Activated T-cell treated with anti-CD3 and anti-CD28 coated beads, Interleukin-2, amount 50 U/mL, for 4 hours (primary cell): ENCODE measurements at places on chromosomes 16 and 17. TPM values are rescaled to one million over a fixed set of nuclear protein-coding genes. Genes with fewer than 3 reads are reported as not detected.

DNA sequence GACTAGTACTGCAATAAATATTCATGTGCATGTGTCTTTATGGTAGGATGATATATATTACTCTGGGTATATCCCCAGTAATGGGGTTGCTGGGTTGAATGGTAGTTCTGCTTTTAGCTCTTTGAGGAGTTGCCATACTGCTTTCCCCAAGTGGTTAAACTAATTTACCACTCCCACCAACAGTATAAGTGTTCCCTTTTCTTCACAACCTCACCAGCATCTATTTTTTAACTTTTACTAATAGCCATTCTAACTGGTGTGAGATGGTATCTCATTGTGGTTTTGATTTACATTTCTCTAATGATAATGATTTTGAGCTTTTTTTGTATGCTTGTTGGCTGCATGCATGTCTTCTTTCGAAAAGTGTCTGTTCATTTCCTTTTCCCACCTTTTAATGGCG lies 32.9 kb downstream of the ITGAM start:
- no peak for DNase-seq

GRCh38 chr17:1504866-1505265 lies 11.5 kb downstream of the INPP5K start:
- DNase-seq, result no peak

- DNase-seq, result no peak
Measured at GRCh38 chr16:72961115-72961832, 86.7 kb downstream of the ZFHX3 start.

- no peak for DNase-seq
Measured at GRCh38 chr17:77429369-77429968, 288.7 kb downstream of the SEC14L1 start.

DNA sequence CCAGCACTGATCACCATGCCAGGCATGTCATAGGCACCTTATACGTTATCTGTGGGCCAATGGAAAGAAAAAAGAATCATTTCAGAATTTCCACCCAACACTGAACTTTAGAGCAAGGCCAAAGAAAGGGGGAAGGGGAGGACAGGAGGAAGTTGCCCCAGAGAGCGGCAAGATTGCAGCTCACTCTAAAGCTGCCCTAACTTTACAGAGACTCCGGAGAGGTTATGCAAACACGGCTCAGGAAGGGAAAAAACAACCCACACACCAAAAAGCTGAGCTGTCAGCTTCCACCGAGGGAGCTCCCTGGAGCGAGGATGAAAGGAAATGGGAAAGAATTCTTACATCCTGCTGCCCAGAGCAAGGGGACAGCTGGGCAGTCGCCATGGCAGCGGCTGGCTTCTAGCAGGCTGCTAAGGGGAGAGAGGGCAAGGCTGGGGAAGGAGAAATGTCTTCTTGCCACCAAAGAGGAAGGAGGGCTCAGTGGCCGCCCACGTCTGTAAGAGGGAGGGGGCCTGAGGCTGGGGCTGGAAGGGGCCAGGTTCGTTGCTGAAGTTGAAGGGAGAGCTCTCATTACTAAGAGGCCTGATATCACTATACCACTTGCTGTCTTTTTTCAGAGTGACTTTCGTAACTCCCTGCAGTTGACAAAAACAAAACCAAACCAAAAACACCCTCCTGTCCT lies 18.2 kb downstream of the COTL1 start:
- peak; percentile 54 for DNase-seq

DNA sequence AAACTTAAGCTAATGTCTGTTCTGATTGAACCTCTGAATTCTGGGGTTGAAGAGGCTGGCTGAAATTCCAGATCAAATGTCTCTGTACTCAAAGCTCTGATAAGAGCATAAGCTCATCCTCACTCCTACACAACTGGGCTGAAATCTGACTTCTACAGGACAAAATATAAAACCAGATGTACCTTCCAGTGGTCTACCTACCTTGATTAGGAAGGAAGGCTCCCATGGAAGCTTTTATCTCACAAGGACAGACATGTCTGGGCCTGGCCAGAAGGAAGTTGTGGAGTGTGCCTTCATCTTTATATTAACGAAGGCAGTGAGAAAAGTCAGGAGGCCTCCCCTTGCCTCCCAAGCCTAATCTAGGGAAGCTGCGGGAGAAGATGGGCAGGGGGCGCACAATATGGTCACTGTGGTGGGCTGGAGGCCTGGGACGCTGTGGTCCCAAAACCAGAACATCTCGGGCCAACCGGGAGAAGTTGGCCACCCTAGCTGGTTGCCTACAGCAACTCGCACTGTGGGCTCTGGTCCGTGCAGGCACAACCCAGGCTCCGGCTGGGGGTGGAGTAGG lies 55.6 kb upstream of the LRRC37A3 start:
- no peak for DNase-seq

GRCh38 chr17:79650283-79650682 lies 39.4 kb upstream of the RBFOX3 start:
- no peak for DNase-seq

DNA sequence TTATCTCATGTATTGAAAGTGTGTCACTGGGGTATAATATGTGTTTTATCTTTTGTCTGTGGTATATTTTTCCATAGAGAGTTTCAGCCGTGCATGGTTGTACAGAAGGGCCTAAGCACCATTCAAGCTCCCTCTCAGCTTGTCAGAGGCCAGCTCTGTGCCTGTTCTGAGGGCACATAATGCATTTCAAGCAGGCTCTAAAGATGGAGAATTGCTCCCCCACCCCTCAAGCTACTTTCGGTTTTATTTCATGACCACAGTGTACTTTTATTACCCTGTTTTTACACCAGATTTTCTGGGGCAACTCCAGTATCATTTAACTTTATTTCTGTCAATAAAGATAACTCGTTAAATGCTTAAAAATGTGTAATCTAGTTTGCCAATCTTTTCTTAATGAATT lies 131.7 kb downstream of the SHISA6 start:
- no peak for DNase-seq

DNA sequence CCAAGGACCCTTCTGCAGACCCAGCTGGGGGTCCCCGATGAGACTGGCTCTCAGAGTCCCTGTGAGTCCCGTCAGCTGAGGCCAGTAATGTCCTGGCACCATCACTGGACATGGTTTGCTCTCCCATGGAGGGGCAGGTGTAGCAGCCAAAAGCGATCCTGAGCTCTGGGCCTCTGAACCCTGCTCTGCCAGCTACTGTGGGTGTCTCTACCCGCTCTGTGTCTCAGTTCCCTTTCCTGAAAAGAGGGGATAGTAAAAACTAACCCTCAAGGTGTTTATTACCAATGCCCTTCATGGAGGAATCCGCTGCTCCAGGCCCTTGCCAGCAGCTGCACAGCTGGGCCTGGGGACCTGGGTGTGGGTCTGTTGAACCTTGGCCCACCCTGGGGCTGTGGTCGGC lies 8.8 kb downstream of the TUBB3 start:
- DNase-seq, result no peak

GRCh38 chr16:4749700-4750257 lies 15.4 kb downstream of the DNAAF8 start:
- DNase-seq, result no peak

- no peak for DNase-seq
Measured at GRCh38 chr16:88347656-88348376, 34.9 kb upstream of the ZNF469 start.

GRCh38 chr17:82230609-82231311 lies 1.9 kb downstream of the SLC16A3 start:
- DNase-seq, result no peak

DNA sequence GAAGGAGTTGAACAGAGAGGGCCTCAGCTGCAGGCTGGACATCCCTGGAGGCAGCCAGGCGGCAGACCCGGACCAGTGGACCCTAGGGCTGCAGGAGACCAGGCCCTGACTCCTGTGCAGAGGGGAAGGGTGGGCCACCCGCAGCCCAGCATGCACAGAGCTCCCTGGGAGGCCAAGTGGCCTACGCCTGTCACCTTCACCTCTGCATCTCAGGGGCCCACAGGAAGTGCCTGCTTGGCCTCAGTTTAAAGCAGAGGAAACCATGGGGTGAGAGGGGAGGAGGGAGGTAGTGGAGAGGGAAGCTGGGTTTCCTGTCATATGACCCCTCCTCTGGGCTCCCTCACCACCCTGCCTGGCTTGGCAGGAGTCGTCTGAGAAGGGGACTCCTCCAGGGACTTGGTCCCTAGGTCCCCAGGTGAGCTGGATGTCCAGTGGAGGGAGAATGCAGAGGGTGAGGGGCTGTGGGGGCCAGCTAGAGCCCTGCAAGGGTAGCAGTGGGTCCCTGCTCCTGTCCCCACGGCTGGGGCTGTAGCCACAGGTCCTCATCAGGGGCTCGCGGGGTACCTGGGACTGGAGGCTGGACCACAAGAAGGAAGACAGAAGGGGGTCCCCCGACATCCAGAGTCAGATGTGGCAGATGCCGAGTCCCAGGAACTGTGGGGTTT lies at the start of gene TMC8:
TSS of gene TMC8 (plus strand) at position 335 of the 665 bp plus-strand sequence. CDS start 818 bp downstream, outside the sequence.
- DNase-seq, result peak; percentile 44

DNA sequence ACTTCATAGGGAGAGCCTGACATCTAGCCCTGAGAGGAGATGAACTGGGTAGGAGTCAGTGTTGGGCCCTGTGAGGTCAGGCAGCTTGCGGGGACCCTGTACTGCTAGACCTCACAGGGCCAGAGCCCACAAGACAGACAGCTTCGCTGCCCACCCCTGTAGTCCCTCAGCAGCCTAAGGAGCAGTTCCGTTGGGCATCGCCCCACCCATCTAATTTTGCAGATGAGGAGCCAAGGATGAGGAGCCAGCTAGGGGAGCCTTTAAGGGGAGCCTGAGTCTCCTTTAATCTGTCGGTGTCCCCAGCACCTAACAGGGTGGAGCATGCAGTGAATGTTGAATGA lies 755 bp upstream of the TUFM start:
- DNase-seq, result no peak

DNA sequence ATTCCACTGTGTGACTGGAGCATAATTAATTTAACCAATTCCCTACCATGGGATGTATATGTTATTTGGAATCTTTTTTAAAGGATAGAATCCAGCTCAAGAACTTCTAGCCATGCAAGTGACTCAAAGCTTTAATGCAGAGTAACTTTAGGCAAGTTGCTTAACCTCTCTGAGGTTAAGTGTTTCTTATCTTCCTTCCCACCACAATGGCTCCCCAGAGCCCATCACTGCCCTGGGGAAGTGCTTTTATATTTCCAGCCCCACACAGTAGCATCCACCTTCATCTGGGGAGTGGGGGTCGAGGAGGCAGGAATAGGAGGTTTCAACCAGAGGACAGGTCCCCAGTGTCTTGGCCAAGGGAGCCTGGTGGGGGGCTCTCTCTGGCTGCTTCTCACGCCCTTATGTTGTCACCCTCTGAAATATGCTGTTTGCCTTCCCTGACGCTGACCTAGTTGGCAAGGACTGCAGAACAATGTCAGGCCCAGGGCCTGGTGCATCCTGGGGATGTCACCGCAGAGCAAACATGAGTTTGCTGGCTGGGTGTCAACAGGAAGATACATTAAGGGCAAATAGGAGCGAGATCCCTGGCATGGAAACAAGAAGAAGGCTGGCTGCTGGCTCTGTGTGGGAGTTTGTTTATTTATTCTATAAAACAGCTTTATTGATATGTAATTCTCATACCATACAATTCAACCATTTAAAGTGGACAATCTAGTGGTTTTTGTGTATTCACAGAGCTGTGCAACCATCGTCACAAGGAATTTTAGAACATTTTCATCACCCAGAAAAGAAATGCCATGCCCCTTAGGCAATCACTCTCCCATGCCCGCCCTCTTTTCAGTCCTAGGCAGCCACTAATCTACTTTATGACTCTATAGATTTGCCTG lies 46.6 kb upstream of the WSB1 start:
- no peak for DNase-seq

Gene FAM171A2
- 0.24 TPM for total RNA-seq

Gene TSNAXIP1
- total RNA-seq, result 1.4 TPM

Gene KRT16
- not detected for total RNA-seq

Gene PRRT2
- total RNA-seq, result 1.6 TPM

Gene TPSG1
- total RNA-seq, result not detected

Gene PIPOX
- total RNA-seq, result 1.5 TPM

Gene TBX21
- 111 TPM for total RNA-seq
